ENCODE measurements at places on chromosomes 6 and 20. TPM values are rescaled to one million over a fixed set of nuclear protein-coding genes. Genes with fewer than 3 reads are reported as not detected.
A peak's percentile ranks its signal among the peaks of the same experiment; 100 is the strongest.

GRCh38 chr6:76250666-76251065 is 178.2 kb upstream of the IMPG1 start:
- DNase-seq = no peak

The SAYSD1 gene
- 11.2 TPM for total RNA-seq

DNA sequence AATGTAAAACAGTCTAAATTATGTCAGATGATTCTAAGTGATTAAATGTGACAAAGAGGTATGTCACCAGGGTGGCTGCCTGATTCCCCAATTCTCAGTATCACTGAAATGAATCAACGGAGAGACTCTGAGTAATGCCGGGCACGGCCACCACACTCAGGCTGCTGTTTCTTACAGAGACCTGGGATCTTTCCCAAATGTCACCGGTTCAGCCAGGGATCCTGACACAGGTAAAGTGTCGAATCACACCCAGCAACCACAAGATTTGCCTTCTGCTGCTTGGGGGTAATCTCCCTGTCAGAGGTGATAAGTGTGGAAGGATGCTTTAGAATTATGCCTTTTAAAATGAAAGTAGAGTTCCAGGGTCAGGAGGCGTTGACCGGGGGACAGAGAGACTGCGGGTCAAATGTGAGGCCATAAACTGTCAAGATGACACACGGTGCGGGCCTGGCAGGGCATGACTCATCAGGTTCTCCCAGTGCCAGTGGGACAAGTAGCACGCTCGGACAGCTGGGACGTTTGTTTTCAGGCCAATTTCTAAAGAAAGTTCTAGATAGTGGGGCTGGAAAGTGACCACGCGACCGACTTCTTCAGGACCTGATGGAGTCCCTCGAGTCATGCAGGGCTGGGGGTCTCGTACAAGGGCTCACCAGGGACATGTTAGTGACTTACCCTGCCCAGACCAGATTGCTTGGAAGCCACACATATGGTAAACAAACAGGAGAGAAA is 48.9 kb downstream of the PRDM1 start:
- peak; percentile 82 for DNase-seq

DNA sequence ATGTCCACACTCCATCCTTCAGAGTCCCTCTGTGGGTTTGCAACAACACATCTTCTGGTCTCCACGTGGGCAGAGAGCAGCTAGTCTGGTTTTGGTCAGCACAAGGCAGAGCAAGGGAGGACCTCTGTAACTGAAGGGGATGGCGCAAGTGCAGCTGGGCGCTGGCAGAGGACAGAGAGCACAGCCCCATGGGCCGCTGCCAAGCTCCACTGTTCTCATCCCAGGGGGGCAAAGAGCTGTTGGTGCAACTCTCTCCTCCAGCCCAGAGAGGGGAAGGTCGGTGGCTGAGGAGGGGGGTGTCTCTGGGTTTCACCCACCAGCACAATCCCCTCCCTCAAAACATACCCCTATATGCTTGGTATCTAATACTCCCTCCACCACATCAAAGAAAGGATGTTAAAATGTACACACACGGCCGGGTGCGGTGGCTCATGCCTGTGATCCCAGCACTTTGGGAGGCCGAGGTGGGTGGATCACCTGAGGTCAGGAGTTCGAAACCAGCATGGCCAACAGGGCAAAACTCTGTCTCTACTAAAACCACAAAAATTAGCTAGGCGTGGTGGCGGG is 9.1 kb downstream of the ATP9A start:
- DNase-seq = no peak

DNA sequence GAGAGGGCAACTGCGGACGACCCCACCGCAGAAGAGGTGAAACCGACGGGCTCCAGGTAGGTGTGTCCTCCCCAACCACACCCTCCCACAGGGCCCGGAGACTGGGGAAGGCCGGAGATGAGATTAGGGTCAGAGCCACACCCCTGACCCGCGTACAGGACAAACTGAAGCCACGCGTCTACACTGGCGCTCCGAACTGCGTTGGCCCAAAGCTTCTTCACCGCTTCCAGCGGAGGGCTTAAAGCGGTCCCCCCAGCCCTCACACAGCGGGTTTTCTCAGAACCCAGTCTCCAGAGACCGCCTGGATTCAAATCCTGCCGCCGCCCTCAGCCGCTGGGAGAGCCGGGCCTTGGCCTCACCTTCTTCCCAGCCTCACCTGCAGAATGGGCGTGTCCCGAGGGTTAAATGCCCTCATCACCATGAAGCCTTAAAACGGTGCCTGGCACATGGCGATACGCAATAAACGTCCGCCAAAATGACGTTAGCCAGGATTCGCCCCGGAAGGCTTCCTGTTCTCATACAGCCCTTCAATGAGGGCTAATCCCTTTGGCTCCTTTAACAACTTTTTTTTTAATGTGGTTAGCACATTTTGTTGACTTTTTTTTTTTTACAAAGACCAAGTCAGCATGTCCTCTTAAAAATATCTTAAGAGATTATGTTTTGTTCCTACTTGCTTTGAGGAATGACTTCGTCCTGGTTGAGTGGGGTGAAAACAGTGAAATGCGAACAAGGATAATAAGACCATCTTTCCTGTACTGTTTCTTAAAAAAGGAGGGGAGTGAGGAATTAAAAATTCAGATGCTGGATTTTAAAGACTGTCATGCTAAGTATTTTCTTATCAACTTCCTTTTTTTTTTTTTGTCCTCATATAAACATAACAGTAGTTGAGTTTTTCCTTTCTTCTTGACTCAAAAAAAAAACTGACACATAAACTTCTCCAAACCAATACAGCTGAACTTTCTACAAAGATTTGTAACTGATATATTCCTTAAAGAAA is 15.1 kb upstream of the ZNF217 start:
- DNase-seq = peak; percentile 59

GRCh38 chr20:10462516-10462915 is 27.4 kb downstream of the SLX4IP start:
- DNase-seq = no peak

The MRPS10 gene
- 24.2 TPM for total RNA-seq

The FNDC1 gene
- not detected for total RNA-seq

DNA sequence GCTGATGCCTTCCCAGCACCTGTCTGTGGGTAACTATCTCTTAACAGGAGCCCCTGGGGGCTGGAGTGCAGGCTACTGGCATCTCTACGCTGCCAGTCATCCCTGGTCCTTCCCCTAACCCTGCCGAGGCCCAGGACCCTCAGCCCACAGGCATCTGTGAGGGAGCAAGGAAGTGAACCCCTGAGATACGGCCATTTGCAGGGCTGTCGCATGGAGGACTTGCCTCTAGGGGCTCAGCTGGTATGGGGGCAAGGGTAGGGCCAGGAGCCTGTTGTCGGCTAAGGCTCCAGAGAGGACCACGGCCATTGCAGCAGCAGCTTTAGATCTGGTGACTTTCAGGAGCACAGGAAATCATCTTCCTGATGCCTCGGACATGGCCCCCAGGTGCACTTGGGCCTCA is 49.7 kb downstream of the MAP3K4 start:
- no peak for DNase-seq

Data from HT-29 (cell line).